Right ventricle myocardium inferior (tissue), 1 donor: ENCODE measurements at places on chromosomes 2 and 18. TPM values are rescaled to one million over a fixed set of nuclear protein-coding genes. Genes with fewer than 3 reads are reported as not detected.
A peak's percentile ranks its signal among the peaks of the same experiment; 100 is the strongest.

Gene MC5R
- total RNA-seq: not detected

Gene PFN4
- total RNA-seq: 0.32 TPM

Gene IL36RN
- total RNA-seq: not detected

Gene MAPK4
- 34.1 TPM for total RNA-seq

GRCh38 chr18:58348517-58348916 is 280.4 kb downstream of the ALPK2 start:
- DNase-seq: no peak

GRCh38 chr2:72926811-72927465 is 9.6 kb downstream of the EMX1 start:
- no peak for DNase-seq

DNA sequence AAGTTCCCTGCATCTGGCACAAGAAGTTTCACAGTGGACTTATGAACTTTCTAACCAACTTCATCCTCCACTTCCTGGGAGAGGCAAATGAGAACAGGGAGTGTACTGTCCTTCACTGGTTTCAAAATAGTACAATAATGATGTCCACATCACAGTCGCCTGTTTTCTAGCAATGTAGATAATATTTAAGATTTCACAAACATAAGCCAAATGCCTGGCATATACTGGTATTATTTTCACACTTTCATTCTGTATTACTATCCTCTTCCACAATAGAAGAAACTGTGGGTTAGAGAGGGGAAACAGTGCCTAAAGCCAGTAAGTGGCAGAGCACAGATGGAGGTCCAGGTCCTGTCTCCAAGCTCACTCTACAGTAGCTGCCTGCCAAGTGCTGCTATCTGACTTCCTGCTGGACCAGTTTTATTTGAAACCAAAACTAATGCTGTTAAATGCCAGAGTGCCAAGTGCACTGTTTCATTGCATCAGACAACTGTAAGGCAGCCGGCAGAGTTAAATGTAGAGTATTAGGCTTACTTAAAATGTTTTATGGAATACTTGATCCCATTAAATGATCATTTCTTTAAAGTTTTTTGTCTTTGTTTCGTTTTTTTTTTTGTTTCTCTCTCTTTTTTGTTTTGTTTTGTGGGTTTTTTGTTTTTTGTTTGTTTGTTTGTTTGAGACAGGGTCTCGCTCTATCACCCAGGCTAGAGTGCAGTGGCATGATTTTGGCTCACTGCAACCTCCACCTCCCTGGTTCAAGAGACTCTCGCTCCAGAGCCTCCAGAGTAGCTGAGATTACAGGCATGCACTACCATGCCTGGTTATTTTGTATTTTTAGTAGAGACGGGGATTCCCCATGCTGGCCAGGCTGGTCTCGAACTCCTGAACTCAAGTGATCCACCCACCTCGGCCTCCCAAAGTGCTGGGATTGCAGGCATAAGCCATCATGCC is 15.1 kb downstream of the COBLL1 start:
- DNase-seq: peak; percentile 67

- no peak for DNase-seq
Observed at GRCh38 chr2:189111063-189111715, 68.4 kb downstream of the COL5A2 start.

DNA sequence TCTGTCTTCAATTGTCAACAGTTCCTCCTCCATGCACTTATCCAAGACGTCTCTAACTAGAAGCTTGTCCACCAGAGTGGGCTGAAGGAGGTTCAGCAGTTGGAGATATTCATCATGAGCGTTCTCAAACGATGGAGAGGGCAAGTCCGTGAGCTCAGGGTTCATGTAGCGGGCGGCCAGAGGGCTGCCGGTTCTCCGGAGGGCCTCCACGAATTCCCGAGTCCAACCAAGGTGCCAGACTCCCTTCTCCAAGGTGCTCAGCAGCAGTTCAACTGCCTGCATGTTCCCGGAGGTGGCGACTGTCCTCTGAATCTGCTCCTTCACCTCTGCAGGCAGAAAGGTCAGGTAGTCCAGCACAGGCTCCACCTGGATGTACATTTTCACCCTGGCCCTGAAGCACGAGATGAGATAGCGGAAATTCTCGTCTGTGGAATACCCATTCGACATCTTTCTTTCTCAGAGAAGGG is 590 bp downstream of the IFIH1 start:
- no peak for DNase-seq

DNA sequence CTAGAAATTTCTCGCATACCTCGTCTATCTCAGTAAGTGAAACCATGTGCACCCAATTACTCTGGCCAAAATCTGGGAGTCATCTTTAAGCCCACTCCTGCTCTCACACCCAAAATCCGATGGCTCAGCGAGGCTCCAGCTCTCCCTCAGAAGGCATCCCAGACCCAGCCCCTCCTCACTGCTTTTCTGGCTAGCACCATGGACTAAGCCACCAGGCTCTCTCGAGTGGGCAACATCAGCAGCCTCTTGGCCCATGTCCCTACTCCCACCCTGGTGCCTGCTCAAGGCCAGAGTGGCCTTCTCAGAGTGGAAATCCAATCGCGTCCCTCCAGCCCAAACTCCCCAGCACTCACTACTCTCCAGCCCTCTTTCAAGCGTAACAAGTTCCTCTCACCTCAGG is 27.2 kb downstream of the TNS1 start:
- peak; percentile 59 for DNase-seq

DNA sequence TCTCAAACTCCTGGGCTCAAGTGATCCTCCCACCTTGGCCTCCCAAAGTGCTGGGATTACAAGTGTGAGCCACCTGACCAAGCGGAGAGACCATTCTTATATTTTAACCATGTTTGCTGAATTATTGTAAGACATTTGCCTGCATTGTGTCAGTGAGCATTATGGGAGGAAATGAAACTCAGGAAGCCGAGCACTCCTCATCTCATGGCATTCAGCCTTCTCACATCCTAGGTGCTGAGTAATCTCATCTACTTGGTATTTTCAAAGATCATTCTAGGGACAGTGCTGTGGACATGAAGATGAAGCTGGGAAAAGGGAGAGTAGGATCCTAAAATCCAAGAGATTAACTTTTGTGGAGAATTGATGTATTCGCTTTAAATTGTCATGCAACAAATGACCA is 66.1 kb downstream of the NAPG start:
- no peak for DNase-seq

DNA sequence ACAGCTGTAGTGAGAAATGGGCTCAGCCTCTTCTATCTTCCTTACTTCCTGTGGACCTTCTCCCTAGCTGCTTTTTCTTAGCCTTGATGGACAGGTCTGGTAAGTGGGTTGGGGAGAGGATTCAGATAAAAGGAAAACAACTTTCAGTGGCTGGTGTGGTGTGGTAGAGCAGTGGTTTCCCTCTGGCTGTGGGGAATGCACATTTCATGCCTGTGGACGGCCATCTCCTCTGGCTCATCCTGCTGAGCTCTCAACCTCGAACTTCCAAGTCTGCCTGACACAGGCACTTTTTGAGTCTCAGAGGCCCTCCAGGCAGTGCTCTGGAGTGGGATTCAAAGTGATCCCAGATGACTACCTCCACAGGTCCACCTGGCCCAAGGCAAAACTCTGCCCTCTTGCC is 38.6 kb upstream of the ACADL start:
- no peak for DNase-seq

GRCh38 chr2:118856330-118856977 is 9.0 kb upstream of the EN1 start:
- DNase-seq: no peak
